Anterior cingulate cortex (tissue), 58 donors: ENCODE measurements at places on chromosomes 2 and 18.

- no peak for DNase-seq
Measured at GRCh38 chr18:11148680-11149440, 509 bp downstream of the PIEZO2 start.

DNA sequence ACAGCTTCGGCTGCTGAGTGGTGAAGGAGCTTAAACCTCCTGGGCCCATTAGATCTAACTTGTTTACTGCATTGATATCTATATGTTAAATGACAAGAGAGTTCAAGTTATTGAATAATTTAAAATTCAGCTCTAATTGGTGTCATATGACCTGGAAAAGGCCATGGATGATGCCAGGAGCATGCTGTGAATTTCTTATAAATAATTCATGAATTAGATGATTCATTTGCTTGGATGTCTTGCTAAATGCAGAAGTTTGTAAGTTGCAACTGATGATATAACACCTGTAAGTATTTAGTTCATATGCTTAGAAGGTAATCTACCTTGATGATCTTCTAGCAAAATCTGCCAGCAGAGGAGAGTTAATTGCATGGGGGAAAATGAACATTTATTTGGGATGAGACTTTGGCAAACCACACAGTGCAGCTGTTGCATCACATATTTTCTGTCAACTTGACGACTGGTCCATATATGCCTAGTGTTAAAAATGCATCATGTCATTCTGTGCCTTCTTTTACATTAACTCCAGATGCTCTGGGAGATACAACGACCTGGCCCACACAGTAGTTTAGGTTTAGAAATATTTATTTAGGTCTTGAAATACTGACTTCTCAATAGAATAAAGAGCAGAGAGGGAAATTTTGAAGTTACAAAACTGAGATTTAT lies 226.3 kb downstream of the KIAA1328 start:
- no peak for DNase-seq

DNA sequence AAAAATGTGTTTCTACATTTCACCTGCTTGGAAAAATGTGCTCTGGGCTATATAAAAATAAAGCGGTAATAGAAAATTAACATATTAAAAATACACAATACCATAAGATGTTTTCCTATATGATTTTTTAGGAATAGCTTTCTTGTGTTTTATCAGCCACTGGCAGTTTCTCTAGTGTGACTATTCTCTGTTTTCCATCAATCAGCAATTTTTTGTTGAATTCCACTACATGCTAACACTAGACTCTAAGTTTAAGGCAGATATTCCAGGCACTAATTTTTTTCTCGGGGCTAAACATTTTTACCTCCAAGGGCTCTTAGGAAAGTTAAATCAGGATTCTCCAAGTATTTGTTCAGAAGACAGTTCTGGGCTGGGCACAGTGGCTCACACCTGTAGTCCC lies 140.5 kb downstream of the SPHKAP start:
- no peak for DNase-seq

DNA sequence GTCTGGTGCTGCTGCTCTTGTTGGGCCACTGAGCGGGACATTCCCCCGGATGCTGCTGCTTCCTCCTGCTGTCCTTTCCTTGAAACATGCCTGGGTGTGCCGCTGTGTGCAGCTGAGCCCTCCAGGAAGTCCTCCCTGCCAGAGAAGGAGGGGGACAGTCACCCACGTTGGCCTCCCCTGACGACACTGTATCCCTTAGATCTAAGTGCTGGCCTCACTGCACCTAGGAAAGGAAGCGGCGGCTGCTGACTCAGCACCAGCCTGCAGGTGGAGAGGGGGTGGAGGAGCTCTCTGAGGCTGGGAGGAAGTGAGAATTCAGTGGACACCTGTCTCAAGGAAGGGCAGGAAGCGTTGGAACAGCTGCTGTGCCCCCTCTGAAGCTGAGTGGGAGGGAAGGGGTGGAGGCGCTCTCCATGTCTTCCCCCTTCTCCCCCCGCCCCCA lies 239.8 kb downstream of the HAUS1 start:
- no peak for DNase-seq

DNA sequence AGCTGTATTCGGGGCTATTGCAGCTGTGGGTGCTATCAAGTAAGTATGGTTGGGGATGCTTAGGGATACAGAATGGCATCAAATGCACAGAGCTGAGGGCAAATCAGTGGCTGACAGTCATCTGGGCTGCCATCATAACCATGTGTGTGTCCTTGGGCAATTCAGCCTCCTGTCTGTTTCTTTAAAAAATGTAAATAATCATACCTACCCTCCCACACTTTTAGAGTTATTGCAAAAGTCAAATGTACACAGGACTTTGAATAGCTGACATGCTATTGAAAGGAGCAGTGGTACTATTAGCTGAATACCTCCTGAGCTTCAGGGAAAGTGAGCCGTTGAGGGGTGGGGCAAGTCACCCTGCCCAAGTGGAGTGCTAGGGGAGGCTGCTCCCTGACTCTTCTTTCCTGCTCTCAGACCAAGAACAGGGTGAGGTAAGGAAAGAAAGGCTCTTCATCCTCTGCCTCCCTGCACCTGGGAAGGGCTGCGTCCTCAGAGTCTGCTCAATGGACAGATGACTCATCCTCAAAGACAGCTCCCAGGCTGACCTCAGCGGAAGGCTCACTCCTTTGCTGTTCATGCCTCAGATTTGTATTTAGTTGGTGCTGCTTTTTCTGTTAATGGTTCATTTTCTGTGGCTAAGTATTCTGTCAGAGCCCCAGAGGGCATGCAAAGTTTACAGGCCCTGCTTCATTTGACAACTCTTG lies 54.9 kb upstream of the BZW1 start:
- no peak for DNase-seq
